HEK293T (cell line): ENCODE measurements at places on chromosomes 3 and 15.

DNA sequence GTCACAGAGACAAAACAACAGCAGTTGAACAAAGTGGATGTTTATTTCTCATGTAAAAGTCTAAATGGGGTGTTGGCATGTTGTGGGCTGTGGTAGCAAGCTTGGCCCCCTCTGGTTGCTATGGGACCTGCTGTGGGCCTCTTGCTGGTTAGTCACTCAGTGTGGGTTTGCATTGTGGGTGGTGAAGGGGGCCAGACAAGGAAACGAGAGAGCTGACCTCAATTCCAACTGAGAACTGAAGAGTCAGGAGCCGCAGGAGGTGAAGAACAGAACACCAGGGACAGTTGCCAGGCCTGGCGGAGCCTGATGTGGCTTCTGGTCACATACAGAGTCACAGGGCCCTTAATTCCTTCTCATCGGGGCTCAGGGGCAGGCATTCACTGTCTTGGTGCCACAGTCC is 1.9 kb upstream of the ADPGK start:
- no peak for DNase-seq

DNA sequence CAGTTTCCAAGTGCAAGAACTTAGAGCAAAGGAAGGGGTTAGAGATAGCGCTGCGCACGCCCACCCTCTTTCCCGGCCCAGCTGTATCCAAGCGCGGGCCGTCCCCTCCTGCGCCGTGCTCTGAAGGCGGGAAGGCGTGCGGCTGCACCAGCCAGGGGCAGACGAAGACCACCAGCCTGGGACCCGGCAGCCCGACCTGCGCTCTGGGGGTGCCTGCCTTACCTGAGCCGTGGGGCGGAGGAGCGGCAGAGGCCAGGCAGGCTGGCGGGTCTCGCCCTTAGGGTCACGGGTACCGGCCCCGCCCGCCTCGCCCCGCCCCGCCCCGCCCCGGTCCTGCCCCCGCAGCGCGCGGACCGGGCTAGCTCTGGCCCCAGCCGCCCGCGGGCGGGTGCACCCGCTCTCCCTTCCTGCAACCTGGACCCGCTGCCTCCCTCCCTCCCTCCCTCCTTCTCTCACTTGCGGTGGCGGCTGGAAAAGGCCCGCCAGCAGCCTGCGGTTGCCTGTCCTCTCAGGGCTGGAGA is at the start of gene WDR72:
Gene WDR72, minus strand, starts transcription at position 253 of the 521 bp plus-strand sequence. CDS start 26,514 bp downstream, outside the sequence.
- DNase-seq: no peak

GRCh38 chr15:73923488-73924164 is 2.6 kb upstream of the LOXL1 start:
- DNase-seq: no peak

GRCh38 chr3:9690451-9691450 is 12.9 kb upstream of the CPNE9 start:
- no peak for DNase-seq

DNA sequence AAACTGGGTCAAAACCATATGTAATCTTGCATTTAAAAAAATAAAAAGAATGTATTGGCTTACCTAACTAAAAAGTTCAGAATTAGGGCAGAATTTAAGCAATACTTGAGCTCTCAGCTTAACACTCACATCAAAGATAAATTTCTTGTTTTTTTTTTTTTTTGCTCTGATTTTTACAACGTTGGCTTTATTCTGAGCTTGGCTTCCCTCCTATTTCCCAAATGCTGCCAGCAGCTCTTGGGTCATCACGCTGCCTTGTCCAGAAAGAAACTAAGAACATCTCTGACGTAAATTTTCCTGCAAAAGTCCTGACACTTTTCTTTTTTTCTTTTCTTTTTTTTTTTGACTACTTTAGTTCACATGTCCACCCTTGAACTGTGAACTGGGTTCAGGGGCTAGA is 150.6 kb upstream of the TGFBR2 start:
- no peak for DNase-seq

DNA sequence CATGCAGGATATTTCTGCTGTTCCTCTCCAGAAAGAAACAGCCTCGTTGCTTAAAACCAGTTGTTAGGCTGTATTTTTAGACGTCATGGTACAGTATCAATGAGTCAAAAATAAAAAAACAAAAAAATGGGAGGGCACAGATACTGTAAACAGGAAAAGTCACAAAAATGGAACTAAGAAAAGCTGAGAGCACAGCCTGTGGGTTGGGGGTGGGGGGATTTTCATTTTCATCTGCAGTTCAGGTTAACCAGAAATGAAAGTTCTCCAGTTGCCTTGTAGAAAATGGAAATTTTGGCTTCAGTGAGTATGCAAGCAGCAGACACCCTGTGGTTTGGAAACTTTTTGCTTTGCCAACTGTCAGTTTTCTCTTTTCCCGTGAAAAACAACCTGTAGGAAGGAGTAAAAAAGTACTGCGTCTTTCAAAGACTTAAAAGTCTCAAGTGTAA is 59.0 kb downstream of the FRMD4B start:
- no peak for DNase-seq

DNA sequence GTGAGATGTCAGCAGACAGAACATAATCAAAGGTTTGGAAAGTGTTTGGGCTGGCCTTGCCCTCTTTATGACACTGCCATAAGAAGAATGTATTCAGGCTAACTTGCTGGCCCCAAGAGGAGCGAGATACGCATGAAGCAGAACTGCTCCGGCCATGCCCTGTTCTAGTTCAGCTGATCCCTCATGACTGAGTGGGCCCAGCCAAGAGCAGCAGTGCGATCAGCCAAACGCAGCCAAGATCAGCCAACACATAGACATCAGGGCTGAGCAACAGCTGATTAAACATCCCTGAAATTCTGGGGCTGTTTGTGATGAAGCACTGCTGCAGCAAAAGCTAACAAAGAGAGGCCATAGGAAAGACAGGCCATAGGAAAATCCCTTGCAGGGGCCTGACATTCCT is 24.1 kb downstream of the POMGNT2 start:
- no peak for DNase-seq

GRCh38 chr3:38383156-38383875 is 36.7 kb downstream of the XYLB start:
- DNase-seq: no peak

DNA sequence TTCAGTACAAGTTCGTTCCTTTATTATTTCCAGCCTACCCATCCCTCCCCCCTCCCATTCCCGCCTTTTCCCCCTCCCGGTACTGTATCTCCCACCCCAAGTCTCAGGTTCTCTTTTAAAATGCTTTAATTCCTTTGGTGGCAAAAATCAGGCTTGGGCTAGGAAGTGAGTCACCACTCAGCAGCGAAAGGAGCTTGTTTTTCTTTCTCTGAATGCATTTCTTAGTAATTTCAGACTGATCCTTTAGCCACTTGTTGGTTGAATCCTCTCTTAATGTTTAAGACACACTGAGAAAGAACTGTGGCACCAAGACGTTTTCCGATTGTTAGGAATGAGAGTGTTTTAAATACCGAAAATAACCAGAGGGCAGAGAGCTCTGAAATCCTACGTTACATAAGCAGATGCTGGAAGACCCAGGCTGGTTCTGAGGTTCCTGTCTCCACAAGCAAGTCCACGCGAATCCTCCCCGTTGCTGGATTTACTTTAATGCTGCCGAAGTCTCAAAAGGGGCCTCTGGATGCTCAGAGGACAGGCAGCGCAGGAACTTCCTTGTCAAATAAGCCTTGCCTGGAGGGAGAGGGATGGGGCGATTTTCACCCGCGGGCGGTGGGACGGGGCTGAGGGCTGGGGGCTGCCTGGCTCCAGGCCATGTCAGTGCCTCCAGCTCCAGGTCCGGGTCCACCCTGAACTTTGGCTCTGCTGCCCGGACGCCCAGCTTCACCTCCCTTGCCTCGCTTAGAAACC is 854 bp upstream of the COL8A1 start:
- DNase-seq: peak; percentile 19

GRCh38 chr3:47664519-47664918 is 85.9 kb upstream of the CSPG5 start:
- DNase-seq: peak; percentile 25

DNA sequence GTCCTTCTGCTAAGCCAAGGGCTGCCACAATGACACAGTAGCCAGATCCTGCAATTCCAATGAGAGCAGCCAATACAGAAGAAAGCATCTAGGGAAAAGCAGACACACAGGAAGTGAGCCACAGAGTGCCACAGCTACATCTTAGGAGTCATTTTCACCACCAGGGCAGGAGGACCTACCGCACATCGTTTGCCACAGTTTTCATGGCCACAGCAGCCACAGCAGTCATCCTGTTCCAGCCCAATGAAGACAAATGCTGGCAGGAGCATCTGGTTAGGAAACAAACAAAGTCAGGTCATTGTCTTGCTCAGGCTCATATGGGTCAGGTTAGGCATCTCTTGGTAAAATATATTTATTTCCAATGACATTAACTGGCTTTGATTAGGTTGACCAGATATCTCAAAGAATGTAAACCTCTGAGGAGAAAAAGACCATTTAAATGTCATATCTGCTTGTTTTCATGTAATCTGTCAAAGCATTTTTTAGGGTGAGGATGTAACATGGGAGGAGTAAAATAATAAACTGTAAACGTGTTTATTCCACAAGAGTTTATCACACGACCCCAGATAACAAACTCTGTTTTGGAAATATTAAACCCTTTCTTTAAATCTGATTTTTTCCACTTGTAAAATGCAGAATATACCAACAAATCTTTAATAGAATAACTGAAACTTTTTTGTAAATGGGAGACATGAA is 1.8 kb downstream of the TM4SF1 start:
- no peak for DNase-seq

DNA sequence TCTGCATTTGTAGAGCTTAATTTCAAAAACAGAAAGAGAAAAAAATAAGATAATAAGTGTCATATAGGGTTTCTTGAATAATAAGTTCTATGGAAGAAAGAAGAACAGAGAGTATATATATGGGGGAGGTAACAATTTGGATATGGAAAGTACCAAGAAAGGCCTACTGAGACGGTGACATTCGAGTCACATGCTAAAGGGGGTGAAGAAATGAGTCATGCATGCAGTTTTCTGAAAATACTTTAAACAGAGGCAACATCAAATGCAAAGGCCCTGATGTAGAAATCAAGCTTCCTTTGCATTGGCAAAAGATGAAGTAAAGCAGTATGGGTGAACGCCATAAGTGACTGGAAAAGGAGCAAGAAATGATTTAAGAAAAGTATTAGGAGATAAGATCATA is 371.6 kb upstream of the ZNF385D start:
- DNase-seq: no peak

DNA sequence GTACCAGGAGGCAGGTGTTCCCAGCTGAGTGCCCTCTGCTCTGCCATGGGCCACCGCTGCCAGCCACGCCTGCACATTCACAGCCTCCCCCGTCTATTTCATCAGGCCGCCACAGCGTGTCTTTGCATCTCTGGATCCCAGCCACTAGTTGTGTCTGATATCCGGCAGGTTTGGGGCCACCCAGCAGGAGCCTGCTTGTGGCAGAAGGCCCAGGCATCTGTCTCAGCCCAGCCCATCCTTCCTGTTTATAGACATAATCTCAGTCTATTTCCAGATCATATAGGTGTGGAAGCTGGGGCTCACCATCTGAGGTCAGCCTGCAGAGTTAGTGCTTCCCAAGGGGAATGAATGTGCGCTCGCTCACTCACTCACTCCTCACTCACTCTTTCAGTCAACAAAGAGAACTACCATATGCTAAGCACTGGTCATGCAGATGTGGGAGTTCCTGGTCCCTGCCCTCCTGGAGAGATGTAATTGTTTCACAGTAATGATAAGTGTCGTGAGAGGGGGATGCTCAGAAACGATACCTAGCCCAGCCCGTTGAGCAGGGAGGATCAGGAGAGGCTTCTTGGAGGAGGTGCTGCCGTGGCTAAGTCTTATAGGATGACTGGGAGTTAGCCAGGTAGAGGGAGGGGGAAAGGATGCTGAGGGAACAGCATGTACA is 60.6 kb downstream of the FGD5 start:
- DNase-seq: no peak

DNA sequence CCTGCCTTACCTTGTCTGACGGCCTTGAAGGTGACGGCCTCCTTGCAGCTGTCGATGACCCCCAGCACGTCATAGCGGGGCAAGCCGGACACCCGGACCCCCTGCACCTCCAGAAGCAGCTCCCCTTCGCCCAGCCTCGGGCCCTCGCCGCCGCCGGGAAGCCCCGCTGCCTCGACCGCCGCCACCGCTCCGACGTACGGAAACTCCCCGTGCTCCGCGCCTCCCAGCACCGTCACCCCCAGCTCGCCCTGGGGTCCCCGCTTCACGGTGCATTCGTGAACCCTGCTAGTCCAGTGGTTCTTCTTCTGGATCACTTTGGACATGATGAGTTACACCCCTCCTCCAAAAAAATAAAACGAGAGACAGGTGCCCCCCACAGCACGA is 740 bp downstream of the MAGI1 start:
- DNase-seq: peak; percentile 20
